Substantia nigra (tissue), 51 donors: ENCODE measurements at places on chromosomes 2 and 18.

- no peak for DNase-seq
These were observed 41.4 kb downstream of the AOX1 start for GRCh38 chr2:200627110-200627770.

DNA sequence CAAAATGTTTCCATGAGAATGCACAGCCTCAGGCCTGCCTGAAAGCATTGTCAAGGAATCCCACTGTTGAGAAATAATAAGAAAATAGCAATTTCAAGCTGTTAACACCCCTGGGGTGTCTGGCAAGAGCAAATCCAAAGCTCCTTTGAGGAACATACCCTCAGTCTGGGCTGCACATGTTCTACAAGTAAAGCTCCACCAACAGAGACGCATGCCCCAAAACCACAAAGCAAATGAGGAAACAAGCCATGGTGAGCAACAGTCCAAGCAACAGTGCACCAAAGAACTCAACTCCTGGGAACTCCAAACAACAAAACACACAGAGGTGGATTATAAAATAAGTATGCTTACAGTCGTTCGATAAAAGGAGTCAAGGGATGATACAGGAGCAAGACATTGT, 40.3 kb downstream of the CYP27C1 start:
- no peak for DNase-seq

- DNase-seq = no peak
These were observed 22.8 kb upstream of the RUFY4 start for GRCh38 chr2:218046238-218046637.

DNA sequence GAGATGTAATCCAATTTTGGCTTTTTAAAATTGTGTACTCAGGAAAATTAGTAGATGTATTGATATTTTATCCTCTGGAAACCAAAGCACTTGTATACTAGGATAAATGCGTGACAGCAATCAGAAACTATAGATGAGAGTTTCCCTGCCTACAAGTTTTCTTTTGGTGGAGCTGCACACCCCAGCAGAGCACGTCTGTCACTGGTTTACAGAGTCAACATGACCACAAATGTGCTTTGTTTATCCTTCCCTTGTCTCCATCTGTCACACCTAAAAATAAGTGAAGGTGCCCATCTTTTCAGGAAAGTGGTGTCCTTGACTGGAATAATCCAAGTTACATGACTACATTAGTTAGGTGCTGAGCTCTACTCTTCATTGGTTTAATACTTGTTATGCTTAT, 210.4 kb upstream of the DSEL start:
- no peak for DNase-seq

- DNase-seq = no peak
These were observed 668 bp upstream of the ANKRD12 start for GRCh38 chr18:9135912-9136314.

GRCh38 chr2:64831977-64832328, 157.2 kb upstream of the SLC1A4 start:
- no peak for DNase-seq

DNA sequence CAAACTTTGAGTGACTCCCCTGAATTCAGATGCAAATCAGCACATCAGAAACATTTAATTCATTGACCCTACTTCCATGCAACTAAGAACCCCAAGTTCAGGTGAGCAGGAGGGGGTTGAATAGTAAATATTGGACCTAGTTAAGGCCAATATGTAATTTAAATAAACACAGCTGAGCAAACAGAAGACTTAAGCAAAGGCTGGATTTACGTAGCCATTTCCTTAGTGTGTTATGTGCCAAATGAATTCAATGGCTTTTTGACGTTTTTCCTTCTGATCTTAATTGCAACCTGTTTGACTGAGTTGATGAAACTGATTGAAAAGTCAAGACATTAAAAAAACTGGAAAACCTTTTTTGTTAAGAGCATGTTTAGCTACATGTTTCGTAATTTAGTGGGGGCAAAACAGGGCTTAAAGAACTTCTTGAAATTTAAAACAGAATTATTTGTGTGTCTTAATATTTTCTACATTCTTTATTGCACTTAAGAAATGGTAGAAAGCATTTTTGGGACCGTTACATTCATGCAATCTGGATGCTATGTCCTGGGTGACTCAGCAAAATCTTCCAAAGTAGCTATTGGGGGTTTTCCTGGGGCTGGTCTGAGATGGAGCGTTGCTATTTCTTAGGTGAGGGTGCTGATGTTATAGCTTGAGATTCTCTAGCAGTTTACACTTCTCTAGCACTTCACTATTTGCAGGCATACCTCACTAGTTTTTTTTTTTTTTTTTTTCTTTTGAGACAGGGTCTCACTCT, 25.5 kb upstream of the KCNE4 start:
- DNase-seq = no peak

DNA sequence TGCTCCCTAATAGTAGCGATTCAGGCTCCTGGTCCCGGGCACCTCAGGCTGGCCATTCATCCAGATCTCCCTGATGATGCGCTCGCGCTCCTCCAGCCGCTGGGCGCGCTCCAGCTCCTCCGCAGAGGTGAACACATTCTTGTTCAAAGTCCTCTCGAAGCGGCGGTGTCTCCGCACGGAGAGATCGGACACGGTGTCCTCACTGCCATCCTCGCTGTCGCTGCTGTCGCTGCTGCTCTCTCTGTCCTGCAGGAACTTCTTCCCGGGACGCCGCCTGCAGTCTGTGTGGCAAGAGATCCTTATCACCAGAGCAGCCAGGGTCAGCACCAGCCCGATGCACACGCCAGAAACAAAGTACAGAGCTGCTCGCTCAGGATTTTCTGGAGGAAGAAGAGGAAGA, 67.5 kb downstream of the EVA1A start:
- no peak for DNase-seq

- DNase-seq = peak; percentile 59
These were observed 70.2 kb upstream of the SH3BP4 start for GRCh38 chr2:234881413-234882241.

DNA sequence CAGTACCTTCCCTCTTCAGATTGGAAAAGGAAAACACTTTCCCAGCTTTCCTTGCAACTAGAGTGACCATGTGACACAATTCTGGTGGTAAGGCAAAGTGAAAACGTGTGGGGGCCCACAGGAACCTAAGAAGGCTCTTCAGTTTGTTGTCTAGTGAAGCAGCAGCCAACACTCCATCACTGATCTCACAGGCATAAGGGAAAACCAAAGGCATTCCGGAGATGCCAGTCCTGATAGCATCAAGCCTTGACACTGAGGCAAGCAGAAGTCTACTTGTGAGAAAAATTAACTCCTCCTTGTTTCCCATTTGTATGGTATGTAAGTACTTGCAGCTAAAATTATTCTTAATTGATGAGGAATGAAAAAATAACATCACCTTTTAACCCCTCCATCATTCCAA, 88.3 kb downstream of the ETAA1 start:
- no peak for DNase-seq

DNA sequence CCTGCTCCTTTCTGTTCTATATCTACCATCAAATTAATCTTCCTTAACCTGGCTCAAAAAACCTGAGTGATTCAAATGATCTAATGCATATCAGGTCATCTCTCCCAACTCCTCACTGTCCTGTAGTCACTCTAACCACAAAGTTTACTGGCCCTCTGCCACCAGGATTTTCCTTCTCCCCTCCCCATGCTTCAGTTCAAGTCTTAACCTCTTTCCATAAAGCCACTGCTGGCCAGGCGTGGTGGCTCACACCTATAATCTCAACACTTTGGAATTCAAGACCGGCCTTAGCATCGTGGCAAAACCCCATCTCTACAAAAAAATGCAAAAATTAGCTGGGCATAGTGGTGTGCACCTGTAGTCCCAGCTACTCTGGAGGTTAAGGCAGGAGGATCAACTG, 7.5 kb upstream of the SP3 start:
- DNase-seq = no peak

DNA sequence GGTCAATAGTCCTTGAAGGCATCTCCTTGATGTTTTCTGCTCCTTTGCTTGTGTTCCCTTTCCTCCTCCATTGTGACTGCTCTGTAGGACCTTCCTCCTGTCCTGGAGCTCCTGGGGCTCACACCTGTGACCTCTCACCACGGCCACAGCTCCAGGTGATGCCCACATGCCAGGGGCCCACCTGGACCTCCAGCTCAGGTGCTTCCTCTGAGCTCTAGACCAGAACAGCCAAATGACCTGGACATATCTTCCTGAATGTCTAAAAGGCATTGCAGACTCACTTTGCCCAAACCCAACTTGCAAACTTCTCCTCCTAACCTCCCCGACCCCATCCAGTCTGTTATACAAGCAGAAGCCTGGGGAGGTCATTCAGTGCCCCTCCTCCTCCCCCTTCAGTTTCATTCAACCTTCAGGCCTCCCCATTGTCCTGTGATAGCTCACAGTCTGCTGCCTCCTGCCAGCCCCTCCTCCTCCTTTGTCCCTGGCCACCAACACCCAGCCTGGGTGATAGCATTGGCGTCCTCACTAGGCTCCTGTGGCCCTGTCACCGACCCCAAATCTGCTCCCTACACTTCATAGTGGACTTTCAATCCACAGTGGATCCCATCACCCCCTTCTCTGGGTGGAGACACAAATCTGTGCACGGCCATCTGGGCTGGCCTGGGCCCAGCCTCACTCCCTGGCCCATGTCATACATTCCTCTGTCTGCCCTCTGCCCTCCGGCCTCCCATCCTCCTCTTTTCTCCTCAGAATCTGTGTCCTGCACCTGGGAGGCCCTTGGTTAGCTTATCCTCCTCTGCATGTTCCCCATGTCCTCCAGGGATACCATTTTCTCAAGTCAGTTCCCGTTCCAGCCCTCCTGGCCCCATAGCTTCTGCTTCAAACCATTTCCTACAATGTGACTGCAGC, 310.4 kb upstream of the HDAC4 start:
- no peak for DNase-seq

- no peak for DNase-seq
These were observed 289.5 kb upstream of the SLC14A2 start for GRCh38 chr18:45325778-45326177.

DNA sequence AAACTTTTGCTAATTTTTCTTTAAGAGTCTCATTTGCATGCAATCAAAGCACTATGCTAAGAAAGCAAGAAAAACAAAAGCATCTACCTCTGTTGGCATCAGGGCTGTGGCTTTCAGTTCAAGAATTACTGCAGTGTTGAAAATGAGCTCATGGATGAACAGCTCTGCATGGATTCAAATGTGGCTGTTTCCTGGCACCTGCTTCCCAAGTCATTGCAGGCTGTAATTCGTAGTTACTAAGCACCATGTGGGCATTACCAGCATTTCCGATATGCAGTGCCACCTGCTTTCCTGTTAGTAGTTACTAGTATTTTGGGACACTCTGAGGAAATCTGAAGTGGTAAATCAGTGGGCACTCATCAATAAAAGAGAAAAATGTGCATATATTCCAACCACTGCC, 37.8 kb upstream of the FAM110C start:
- no peak for DNase-seq

GRCh38 chr2:199718074-199718473, 132.9 kb downstream of the FTCDNL1 start:
- DNase-seq = no peak

DNA sequence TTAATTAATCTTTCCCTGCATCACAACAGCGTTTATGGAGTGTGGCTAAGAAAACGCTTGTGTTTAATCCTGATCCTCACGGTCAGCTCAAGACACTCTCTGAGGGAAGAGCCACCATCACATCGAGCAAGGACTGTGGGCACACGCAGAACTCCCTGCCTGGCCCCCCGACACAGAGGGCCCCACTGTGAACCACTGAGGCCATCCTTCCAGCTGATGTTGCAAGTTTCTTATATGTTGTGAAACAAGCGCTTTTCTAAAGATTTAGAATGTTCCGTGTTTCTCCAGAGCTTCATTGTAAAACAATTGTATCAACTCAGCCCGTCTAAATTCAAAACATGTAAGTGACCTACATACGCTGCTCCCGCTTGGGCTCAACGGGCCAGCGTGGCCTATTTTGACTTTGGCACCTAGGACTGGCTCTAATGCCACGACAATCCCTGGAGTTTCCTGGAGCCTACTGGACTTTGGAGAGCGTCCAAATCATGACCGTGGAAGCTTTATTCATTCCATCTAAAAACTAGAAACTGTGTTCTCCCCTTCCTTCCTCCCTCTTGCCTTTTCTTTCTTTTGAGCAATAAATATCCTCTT, 34.9 kb downstream of the SERPINE2 start:
- DNase-seq = no peak

GRCh38 chr2:154350911-154351310, 347.6 kb upstream of the KCNJ3 start:
- no peak for DNase-seq

DNA sequence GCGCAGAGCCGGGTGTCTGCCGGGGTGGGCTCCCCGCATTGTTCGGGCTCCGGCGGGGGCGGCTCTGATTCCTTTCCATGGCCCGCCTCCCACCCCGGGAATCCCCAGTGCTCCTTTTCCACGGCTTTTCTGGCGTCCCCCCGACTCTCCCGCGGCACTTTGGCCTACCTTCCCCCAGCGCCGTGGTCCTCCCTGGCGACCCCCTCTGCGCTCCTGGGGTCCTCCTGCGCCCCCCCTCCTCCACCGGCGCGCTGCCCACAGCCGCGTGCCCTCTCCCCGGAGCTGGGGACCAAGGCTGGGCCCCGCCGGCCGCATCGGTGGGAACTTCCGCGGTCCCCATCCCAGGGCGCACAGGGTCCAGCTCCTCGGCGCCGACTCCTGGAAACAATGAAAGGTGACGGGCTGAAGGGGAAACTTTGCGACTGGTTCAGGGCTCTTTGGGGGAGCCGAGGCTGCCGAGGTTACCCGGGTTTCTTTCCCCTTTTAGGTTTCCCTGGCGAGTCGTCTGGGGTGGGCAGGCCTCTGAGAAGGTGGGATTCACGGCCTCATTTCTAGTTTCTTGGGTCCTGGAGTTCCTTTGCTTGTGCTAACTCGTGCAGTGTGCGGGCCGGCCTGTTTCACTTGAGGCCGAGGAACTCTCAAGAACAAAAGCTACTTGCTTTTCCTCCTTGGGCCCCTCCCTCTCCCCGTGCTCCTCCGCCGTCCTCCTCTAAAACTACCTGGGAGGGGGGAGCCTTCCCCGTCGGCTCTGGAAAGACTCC, 2.2 kb downstream of the TGIF1 start:
- DNase-seq = peak; percentile 20

DNA sequence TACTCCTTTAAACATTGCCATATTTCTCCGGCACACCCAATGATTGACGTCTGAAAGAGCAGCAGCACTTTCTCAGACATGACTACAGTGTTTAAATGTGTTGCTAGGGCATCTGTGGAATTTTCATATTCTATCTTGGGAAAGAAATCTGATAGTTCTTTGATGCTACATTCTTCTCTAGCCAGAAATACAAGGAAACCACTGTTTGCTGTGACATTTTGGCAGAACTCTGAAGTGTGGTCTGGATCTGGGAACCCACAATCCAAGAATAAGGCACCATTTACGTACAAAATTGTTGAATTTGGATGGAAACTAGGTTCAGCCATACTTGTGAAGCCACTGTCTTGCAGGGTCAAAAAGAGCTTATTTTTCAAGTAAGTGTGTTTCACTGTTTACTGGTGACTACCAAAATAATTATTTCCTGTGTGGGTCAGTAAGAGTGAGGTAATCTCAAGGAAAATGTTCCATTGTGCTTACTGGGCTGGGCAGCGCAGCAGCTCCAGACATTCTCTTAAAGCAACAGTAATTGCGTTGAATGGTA, 21.3 kb upstream of the CD28 start:
- DNase-seq = no peak

- DNase-seq = no peak
These were observed 4.9 kb downstream of the DLGAP1 start for GRCh38 chr18:4450065-4450658.
